Kasumi-1 (cell line): ENCODE measurements at places on chromosomes 3 and 15.

DNA sequence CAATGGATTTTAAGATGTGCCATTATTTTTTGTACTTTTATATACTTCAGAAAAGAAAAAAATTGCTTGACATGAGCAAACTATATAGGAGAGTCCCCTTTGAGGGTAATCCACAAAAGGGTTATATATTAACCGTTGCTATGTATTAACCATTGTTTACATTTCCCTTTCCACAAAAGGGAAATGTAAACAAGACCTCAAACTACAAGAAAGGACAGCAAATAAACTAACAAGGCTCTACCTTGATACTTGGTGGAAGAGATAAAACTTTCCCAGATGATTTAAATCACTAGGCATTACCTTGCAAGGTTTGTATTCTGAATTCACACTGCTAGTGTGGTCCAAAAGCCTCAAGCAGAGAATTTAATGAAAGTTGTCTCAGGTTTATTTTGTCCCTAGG is 616.3 kb upstream of the BCHE start:
- no peak for DNase-seq

- no peak for DNase-seq
Measured at GRCh38 chr3:15319575-15319974, 12.8 kb downstream of the SH3BP5 start.

DNA sequence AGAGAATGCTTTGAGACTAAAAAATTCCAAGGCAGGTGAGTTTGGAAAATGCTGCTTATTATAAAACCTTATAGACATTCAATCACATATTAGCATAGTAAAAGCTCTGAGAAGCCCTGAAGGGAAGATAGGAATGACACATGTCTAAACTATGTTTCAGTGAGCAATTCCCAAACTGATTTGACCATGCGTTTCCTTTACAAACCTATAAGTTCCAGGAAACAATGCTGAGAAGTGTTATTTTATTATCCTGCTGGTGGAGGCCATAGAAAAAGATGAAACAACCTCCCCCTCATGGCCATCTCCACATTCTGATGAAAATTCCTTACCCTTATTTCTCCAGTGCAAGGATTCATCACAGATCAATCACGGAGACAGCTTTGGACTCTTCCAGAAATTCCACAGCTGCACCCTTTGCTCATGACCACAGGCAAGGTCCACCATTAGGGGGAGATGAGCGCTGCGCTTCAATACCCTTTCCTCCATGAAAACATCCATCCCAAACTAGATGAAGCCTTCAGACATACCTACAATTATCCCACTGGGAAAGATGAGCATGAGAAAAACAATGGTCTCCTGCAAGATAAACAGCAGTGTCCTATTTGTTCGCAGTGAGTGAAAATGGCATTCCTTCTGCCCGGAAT is 372.1 kb downstream of the MAGI1 start:
- no peak for DNase-seq

DNA sequence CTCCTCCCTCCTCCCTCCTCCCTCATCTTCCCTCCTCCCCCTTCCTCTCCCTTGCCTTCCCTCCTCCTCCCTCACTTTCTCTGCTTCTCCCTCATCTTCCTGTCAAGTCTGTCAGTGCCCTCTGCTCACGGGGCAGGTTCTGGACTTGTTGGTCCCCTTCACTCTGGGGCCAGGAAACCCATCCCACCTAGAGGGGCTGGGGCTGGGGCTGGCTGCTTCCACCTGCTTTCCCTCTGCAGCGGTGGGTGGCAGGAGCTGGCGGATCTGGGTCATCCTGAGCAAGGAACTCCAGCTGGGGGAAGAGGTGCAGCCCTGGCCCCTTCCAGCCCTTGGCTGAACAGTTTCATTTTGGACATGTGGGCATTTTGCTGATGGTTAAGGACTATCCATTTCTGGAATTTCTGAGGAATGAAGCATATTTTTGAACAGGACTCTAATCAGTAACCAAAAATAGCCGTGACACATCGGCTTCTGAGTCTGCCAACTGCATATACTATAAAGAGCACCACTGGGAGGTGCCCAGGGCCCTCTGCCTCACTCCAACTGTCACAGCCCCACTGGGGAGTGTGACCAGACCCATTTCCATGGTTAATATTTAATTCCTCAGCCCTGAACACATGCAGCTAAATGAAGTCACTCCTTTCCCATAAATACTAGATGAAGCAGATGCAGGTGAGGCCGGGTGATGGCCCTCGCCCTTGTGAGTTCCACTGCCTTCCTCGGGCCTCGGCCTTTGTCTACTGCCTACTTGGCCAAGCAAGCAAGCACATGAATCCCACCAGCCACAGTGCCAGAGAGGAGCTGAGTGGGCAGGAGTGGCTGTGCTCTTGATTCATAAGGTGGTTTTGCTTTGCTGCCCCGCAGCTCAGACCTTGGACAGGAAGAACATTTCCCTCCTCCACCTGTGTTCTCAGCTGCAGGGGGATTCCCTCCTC is 39.8 kb downstream of the CHDH start:
- no peak for DNase-seq

DNA sequence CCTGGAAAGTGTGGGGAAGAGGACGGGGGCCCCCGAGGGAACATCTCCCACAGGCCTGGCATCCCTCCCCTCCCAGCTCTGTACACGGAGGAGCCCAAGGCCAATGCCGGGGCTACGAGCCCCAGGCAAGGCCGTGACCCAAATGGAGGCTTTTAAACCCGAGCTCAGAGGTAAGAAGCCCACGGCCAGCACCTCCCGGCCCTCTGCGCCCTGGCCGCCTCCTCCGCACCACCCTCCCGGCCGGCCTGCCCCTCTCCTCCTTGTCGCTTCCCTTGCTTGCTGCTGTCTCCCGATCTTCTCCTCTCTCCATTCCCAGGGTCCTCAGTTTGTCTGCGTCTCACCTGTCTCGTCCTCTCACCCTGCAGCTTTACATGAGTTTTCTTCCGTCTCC is 1.3 kb downstream of the MUC4 start:
- DNase-seq, result no peak

DNA sequence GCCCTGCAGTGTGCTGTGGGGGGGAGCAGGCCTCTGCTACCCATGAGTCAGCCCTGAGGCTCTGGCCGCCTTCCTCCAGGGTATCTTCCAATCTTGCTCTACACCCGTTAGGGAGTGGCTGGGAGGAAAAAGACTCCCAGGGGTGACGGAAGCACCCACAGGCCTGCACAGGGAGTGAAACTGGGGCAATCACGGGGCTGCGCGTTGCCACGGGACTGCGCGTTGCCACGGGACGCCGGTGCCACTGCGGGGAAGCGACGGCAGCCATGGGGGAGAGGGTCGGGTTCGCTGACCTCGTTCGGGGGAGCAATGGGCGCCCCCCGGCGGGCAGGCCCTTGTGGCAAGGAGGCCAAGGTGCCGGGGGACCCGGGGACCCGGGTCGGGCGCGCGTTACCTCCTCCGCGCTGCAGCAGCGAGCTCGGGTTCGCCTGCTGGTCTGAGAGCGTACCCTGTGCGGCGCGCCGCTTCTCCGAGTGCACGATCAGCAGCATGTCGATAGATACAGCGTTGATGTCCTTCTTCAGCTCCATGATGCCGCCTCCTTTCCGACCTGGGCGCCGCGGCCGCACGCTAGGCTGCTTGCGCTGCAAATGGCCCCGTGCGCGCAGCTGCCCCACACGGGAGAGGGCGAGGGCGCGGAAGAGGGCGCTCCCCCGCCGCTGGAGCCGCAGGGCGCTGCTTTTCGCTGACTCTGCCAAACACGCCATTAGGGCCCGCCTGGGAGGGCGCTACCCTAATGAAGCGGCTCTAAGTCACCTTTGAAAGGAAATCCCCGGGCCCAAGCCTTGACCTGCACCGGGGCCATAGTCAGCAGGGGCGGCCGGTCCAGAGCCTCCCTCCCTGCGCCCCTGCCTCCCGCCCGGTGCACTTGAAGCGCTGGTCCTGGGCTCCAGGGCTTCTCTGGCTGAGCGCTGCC is at the start of gene KY:
Gene KY (minus strand): TSS at position 592 of the 916 bp plus-strand sequence. CDS start 62 bp downstream, at position 530.
- DNase-seq, result peak; percentile 52

DNA sequence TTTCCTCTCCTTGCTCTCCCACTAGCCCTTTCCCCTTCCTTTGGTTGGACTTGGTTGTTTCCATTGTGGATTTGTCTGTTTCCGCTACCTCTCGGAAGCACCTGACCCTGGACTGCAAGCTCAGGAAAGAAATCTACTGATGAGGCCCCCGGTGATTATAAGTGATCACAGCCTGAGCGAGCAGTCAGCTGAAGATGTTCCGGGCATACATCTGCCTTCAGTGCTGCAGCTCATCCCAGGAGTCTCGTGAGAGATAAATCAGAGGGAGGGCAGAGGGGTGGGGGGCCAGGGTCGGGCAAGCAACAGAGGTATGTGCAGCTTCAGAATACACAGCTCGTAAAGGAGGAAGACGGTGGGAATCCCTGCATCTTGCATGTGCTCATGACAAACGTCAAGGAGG is 102.1 kb downstream of the MRPL46 start:
- no peak for DNase-seq
